ENCODE measurements at places on chromosomes 12 and 14.
A peak's percentile ranks its signal among the peaks of the same experiment; 100 is the strongest.

DNA sequence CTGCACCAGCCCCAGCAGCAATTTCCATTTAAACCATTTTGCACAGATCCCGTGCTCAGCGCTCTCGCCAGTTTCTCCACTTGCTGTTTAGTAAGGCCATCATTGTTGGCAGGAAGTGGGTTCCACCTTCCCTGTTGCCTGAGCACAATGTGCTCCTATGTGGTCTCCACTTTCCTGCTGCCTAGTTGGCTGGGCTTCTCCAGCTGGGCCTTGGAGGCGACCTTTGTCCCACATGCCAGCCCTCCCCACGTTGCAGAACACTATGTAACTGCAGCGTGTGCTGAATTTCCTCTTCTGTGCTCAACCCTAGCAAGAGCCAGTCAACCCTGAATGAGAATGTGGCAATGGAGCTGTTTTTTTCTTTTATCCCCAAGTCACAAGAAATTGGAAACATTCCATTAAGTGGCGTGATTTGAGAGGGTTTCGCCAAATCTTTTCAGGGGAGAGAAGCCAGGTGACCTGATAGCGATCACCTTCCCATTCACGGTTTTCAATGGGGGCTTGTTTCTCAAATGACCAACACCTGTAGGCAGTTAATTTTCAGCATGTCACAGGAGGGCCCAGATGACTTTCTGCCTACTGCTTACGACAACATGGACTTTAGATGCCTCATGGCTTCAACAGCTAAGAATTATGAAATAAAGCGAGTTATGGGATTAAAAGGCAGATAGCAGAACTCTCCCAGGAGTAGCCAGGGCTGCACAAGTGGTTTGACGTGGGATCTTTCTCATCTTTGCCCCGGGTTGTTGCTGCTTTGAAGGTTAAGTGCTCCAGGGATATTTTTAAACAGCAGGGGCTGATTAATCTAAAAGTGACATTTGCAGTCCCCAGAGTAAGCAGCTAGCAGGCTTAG, at the start of gene ACACB:
ACACB (plus strand) TSS at position 830 of the 853 bp plus-strand sequence. CDS start 22,819 bp downstream, outside the sequence.
- no peak within 1 kb of the TSS for H3K4me3 ChIP-seq
- H3K27ac ChIP-seq: no peak within 1 kb of the TSS
- no peaks in the 10 kb centered on the region for H3K27me3 ChIP-seq
- DNase-seq: no peak
- no peaks in the 10 kb centered on the region for H3K36me3 ChIP-seq
- peaks cover under 1% of the 10 kb centered on the region for H3K4me1 ChIP-seq

- peak; percentile 20 for DNase-seq
- H3K27ac ChIP-seq: no peak overlapping the region
- H3K4me1 ChIP-seq: no peaks in the 10 kb centered on the region
- H3K36me3 ChIP-seq: no peaks in the 10 kb centered on the region
- H3K27me3 ChIP-seq: no peaks in the 10 kb centered on the region
- H3K4me3 ChIP-seq: no peak overlapping the region
Measured at GRCh38 chr12:2064071-2064507, 11.3 kb downstream of the CACNA1C start.

GRCh38 chr12:89167986-89168385, 184.3 kb downstream of the DUSP6 start:
- no peak for DNase-seq
- H3K36me3 ChIP-seq: no peaks in the 10 kb centered on the region

GRCh38 chr12:34336619-34337465, 314.5 kb downstream of the ALG10 start:
- no peak for DNase-seq
- H3K27me3 ChIP-seq: no peaks in the 10 kb centered on the region
- no peak overlapping the region for H3K27ac ChIP-seq
- H3K36me3 ChIP-seq: no peaks in the 10 kb centered on the region
- no peaks in the 10 kb centered on the region for H3K4me1 ChIP-seq
- H3K4me3 ChIP-seq: no peak overlapping the region

DNA sequence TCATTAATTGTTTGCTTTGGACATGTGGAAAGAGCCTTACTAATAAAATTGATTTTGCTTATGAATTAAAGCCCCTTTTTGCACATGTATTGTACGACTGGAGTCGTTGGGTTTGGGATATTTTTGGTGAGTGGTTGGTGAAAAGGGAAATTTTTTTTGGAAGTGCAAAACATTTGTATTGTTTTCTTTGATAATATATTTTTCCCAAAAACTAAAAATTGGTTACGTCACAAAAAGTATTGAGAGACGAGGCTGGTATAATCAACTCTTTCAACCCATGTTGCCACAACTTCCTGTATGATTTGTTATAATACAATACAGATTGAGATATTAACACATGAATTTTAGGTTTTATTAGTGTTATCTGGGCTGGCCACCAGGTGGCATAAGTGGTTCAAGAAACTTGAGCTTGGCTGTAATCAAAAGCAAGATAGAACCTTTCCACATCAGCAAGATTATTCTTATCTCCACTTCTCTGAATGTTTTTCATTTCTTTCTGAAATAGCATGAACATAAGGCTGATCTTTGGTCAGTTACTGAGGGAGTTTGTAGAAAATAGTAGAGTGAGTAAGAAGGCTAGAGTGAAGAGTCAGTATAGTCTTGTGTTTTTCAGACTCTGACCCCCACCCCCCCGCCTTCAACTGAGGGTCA, 8.7 kb downstream of the NGDN start:
- peak overlapping the region; percentile 17 for H3K27ac ChIP-seq
- H3K4me1 ChIP-seq: no peaks in the 10 kb centered on the region
- no peak overlapping the region for H3K4me3 ChIP-seq
- H3K27me3 ChIP-seq: no peaks in the 10 kb centered on the region
- peaks cover 57% of the 10 kb centered on the region for H3K36me3 ChIP-seq

DNA sequence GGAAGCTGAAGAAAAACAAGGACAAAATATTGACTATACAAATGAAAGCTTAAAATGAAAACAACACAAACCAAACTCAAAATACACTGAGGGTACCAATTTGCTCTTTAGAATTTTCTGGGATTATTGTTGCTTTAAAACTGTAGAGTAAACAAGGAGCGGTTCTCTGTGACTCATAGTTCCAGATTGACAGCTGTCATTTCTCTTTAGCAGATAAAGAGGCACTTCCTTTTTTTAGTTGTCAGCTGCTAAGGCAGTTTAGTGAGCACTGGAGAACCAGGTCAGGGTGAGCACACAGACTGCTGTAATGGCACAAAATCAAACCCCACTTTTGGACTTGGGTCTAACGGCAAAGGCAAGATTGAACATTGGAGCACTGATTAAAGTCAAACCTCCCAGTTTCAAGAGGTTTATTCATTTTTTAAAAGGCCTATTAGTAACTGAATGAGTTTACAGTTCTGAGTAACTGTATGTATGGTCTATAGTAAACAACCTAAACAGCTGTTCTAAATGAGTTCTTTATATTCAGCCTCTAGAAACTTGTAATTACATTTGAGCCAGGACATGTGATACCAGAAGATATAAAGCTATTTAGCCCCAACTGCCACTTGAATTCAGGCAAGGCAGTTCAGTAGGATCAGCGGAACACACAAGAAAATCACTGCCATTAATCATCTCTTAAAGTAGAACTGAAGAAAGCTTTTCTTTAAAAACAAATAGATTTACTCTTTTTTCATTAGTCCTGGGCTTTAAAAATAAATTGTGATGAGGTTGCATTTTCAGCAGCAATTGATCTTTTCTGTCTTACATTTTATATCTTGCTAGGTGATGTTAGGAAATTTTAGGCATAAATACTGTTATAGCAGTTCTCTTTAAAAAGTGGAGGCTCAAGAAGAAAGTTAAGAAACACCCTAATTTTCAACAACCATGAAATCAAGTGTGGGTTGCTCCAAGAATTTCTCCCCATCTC, 71.7 kb upstream of the PRICKLE1 start:
- no peak overlapping the region for H3K27ac ChIP-seq
- H3K4me1 ChIP-seq: no peaks in the 10 kb centered on the region
- H3K36me3 ChIP-seq: no peaks in the 10 kb centered on the region
- no peaks in the 10 kb centered on the region for H3K27me3 ChIP-seq
- DNase-seq: no peak

GRCh38 chr14:93978735-93979134, 2.4 kb upstream of the ASB2 start:
- no peak for DNase-seq
- no peak overlapping the region for H3K4me3 ChIP-seq
- H3K27ac ChIP-seq: no peak overlapping the region
- H3K36me3 ChIP-seq: no peaks in the 10 kb centered on the region

GRCh38 chr14:50040401-50040775, 76.0 kb downstream of the VCPKMT start:
- H3K4me1 ChIP-seq: no peaks in the 10 kb centered on the region
- no peak overlapping the region for H3K27ac ChIP-seq
- no peak overlapping the region for H3K4me3 ChIP-seq
- no peaks in the 10 kb centered on the region for H3K27me3 ChIP-seq

DNA sequence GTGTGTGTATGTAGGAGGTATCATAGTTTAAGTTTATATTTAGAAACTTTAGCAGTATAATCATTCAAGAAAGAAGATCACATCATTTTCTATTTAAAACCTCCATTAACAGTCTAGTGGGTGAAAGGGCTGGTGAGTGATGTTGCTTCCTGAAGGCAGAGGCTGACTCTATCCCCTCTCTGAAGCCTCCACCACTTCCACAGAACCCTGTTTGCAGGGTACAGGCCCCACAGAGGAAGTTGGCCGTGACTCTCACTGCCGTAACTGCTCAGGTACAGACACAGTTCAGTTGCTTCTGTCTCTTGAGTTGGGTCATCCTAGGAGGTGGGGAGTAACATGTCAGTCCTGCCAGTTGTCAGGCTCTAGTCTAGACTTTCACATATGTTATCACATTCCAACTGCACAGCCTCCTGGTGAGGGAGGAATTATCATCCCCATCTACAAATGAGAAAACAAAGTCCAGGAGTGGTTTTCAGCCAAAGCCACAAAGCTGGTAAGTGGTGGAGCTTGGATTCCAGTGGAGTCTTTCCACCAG, 31.5 kb downstream of the CFL2 start:
- DNase-seq: no peak
- no peaks in the 10 kb centered on the region for H3K36me3 ChIP-seq
- no peak overlapping the region for H3K27ac ChIP-seq
- H3K27me3 ChIP-seq: no peaks in the 10 kb centered on the region
- peaks cover 6% of the 10 kb centered on the region for H3K4me1 ChIP-seq

DNA sequence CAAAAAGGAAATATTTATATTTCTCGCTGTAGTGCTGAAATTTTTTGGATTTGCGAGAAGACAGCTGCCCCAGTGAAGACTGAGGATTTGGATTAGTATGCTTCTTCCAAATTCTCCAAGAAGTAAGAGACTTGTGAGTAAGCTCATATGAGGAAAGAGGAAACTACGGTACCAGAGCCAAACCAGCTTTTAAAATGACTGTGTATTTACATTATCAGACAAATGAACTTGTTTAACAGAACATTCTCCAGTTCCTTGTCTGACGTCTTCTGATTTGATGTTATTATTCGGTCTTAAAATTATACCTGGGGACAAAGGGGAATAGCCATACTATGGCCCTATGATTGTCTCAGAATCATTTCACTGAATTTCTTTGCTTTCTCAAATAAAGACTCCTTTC, 8.0 kb downstream of the CLEC12B start:
- no peaks in the 10 kb centered on the region for H3K36me3 ChIP-seq
- H3K27ac ChIP-seq: no peak overlapping the region
- no peak for DNase-seq
- H3K4me1 ChIP-seq: peaks cover 13% of the 10 kb centered on the region
- H3K27me3 ChIP-seq: peaks cover 3% of the 10 kb centered on the region
- no peak overlapping the region for H3K4me3 ChIP-seq

DNA sequence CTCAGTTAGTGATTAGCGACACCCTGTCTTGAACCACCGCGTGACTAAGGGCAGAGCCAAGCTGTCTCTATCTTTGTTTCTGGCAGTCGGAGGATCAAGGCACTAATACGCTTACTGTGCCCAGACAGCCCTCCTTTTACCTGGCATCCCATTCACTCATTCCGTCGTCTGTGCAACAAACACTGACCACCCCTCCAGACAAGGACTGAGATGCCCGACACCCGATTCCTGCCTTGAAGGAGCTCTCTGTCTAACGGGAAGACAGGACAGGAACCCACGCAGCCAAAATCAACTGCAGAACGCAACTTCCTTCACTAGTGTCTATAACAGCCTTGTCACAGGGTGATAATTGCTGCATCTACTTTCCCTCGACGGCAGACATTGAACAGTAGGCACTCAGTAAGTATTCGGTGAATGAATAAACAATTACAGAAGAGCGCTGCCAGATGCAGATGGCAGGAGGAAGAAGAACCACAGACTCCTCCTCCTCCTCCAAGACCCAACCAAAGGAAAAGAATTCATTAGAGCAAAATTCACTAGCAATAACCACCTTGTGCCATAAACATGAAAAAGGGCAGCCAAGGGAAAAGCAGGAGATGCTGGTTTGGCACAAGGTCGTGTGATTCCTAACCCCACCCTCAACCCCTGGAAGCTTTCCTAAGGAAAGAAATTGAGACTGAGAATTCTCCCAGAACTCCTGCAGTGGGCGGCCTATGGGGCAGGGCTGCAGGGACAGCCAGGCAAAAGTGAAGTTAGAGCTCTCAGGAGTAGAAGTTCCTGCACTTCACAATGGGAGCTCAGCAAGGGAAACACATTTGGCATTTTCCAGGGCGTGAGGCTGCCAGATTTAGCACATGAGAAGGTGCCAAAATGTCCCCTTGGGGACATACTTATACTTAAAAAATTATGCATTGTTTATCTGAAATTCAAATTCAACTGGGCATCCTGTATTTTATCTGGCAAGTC, 186.6 kb upstream of the DIO3 start:
- no peaks in the 10 kb centered on the region for H3K36me3 ChIP-seq
- no peak for DNase-seq
- no peaks in the 10 kb centered on the region for H3K4me1 ChIP-seq
- peaks cover 57% of the 10 kb centered on the region for H3K27me3 ChIP-seq

- no peak overlapping the region for H3K27ac ChIP-seq
- peaks cover 5% of the 10 kb centered on the region for H3K4me1 ChIP-seq
- no peak overlapping the region for H3K4me3 ChIP-seq
Measured at GRCh38 chr14:99427632-99428300, 52.9 kb downstream of the SETD3 start.

DNA sequence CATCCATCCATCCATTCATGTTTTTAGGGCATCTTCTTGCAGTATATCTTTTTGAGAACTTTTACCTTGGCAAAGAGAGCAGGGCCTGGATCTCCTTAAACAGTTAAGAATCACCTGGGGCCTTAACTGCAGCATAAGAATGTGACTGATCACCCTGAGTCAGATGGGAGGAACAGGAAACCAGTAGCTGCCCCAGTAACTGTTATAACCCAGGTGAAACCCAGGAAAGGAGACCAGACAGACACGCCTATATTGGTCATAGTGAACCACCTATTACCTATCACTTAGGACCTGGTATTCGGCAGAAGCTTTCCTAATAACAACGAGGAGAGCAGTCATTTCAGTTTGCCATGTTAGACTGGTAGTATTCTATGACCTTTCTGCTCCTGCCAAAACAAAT, 43.4 kb upstream of the NR2C1 start:
- H3K27me3 ChIP-seq: no peaks in the 10 kb centered on the region
- no peak for DNase-seq
- H3K36me3 ChIP-seq: no peaks in the 10 kb centered on the region
- H3K4me1 ChIP-seq: no peaks in the 10 kb centered on the region
